B cell (primary cell): ENCODE measurements at places on chromosomes 3 and 15. TPM values are rescaled to one million over a fixed set of nuclear protein-coding genes. Genes with fewer than 3 reads are reported as not detected.

The NRG4 gene
- total RNA-seq, result 0.37 TPM in 1 of 2 replicates, not detected in the other

The HIGD2B gene
- 0.52 and 1.4 TPM in 2 replicates for total RNA-seq

DNA sequence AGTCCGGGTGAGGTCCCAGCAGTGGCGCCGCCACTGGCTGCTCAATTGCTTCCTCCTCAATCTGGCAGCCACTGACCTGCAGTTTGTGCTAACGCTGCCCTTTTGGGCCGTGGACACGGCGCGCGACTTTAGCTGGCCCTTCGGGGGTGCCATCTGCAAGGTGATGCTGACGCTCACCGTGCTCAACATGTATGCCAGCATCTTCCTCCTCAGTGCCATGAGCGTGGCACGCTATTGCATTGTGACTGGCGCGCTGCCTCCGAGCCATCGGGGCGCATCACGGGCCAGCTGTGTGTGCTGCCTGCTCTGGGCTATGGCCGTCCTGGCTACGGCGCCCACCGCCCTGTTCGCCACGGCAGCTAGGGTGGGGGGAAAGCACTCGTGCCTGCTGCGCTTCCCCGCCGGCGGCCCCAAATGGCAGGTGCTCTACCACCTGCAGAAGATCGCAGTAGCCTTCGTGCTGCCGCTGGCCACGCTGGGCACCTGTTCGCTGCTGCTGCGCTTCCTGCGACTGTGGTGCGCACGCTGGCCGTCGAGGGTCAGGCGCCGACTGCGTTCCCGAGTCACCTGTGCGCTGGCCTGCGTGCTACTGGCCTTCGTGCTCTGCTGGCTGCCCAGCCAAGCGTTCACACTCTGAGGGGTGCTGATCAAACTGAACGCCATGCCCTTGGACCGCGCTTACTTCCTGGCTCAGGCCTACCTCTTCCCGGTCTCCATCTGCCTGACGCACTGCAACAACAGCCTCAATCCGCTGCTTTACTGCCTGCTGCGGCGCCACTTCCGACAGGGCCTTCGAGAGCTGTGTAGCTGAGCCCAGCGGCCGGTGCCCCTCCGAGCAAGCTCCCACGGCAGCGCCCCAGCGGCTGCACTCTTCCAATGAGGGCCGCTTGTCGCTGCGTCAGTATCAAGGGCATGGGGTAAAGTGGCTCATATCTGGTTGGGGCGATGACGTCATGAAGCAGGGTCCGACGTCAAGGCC lies 20.3 kb upstream of the ADAMTS7 start:
- DNase-seq, result no peak

The ULK3 gene
- total RNA-seq, result 51.1 and 55.9 TPM in 2 replicates

The AADACL2 gene
- not detected in 2 replicates for total RNA-seq

GRCh38 chr15:51053571-51053970 lies 41.1 kb downstream of the TNFAIP8L3 start:
- DNase-seq, result no peak

The CATSPER2 gene
- 17.2 and 21.3 TPM in 2 replicates for total RNA-seq

DNA sequence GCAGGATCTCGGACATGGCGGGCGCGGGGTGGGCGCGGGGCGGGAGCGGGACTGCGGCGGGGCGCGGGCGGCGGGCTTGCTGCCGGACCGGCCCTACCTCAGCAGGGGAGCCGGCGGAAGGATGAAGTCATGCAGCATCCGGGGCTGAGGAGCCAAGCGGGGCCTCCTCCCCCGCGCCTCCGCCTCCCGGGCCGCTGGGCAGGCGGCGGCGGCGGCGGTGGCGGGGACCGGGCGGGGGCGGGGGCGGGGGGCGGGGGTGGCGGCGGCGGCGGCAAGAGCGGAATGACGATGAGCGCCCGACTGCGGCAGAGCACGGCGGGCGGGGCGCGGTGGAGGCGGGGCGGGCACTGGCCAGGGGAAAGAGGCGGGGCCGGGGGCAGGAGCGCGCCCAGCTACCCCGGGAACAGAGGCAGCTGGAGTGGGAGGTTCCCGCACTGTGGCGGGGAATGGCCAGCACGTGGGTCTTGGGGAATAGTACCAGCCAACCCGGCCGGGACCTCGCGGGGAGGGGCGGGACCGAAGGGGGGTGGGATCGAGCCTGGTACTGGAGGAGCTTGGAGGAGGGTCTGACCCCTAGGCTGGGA lies at the start of gene CAMK2N2:
TSS of gene CAMK2N2 (minus strand) at position 284 of the 584 bp plus-strand sequence. CDS start at position 16, 268 bp downstream.
- peak; percentile 52 for DNase-seq

- DNase-seq, result no peak
These were observed 16.7 kb downstream of the PDIA5 start for GRCh38 chr3:123083383-123084124.

DNA sequence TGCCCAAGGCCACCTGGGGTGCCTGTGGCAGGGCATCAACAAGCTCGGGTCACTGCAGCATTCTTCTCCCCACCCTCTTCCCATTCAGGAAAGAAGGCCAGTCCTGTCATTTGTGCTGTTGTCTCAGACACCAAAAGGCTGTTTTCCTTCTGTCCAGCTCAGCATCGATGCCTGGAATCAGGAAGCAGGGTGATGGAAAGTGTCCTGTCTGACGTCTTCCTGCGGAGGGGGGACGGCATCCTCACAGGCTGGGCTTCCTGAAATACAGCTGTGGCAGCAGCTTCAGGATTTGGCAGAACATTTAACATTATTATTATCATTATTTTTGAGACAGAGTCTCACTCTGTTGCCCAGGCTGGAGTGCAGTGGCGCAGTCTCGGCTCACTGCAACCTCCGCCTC lies 33.0 kb upstream of the ANKDD1A start:
- DNase-seq, result no peak

GRCh38 chr3:37099469-37099868 lies 74.9 kb downstream of the LRRFIP2 start:
- no peak for DNase-seq

The NCBP2 gene
- 93.4 and 95.0 TPM in 2 replicates for total RNA-seq

The C2CD4B gene
- not detected in 2 replicates for total RNA-seq

The NPAP1 gene
- not detected in 2 replicates for total RNA-seq

DNA sequence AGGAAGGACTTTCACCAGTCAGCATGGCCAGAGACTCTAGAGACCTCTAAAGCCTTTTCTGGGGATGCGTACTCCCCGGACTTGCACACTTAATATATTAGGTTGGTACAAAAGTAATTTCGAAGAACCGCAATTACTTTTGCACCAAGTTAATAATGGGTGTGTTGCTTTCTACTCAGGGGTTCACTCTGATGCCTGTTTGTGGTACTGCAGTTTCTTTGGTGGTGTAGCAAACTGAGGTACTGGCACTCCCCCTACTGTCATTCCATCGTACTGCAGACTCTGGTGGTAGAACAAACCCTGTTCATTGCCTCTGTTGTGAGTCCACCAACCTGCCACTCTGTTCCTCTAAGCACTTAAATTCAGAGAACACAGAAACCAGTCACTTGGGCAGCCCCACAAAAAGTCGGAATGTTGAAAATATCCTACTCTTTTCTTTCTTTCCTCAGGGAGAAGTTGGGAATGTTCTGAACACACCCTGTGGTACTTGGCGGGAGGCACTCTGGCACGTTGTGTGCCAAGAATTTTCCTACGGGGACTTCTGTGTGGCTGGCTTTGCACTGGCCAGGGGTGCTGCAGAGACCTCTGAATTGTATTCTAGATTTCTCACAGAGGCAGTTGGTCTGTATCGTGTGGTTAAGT lies 46.3 kb downstream of the GABRG3 start:
- DNase-seq, result peak; percentile 4

The LMAN1L gene
- total RNA-seq, result 1.1 and 1.2 TPM in 2 replicates

DNA sequence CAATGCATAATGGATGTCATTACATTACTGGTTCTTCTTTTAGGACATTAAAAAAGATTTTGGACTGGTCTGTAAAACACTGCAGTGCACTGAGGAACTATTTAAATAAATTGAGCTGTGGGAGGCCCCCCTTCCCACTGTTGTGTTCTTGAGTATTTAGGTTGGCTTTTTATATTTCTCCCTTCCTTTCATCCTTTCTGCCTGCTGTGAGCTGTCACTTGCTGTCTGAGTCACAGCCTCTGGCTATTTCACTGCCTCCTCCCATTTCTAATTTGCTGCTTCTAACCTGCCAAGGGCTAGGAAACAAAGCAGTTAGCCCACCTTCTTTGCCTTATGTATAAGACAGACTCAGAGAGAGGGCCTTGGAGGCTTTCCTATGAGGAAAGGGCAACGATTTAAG lies 89.0 kb upstream of the FNDC3B start:
- DNase-seq, result no peak

The AGTR1 gene
- not detected in 2 replicates for total RNA-seq

GRCh38 chr15:30979457-30979856 lies 12.0 kb downstream of the MTMR10 start:
- DNase-seq, result peak; percentile 41

DNA sequence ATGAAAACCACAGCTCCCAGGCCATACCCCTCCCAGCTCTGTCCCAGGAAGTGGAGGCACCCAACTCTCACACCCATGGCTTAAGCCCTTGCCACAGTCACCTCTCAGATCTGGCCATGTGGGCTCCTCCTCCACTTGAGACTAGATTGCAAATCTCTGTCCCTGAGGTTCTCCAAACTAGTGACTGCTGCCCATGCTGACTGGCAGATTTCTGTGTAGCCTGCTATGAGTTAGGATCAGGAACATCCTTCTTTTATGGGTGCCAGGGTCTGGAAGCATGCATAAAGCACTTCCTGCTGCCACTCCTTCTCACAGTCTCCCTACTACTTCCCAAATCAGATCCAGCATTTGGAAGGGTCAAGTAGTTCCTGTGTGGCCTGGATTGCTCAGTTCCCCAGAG lies 59.6 kb upstream of the GOLIM4 start:
- no peak for DNase-seq

DNA sequence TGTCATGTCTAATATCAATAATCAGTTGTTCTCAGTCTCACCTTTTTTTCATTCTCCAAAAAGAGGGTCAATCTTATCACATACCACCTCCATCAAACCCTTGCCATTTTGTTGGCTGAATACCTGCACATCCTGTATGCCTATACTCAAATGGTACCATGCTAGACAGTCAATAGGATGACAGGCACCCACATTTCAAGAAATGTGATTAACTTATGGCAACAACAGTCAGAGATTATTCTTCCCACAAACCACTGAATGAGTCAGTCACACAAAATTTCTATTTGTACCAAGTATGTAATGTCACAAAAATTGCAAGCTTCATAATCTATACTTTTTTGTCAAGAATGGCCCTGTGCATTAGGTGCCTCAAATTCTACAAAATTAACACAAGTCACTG lies 5.1 kb upstream of the SLC27A2 start:
- DNase-seq, result no peak

DNA sequence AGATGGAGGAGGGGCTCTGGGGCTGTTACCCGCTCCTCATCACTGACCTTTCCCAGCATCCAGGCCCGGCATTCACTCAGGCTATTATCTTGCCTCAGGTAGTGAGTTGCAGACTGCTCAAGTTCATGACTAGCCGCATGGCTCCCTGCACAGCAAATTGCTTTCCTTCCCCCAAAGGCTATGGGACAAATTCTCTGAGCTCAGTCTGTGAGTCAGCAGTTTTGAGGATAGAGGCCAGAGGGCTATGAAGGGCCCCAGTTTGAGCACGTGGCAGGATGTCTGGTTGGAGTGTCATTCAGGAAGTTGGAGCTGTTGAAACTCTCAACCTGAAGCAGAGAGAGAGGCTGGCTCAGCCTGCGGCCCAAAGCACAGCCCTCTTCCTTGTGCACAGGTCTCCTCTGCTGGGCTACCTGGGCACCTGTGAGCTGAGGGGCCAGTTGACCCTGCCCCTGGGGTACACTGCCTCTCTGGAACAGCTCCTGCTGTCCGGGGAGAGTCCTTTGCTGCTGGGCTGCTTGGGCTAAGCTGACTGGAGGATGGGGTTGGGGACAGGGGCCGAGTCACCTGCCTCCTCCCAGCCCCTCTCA lies 7.9 kb downstream of the FAH start:
- peak; percentile 33 for DNase-seq

The ISLR gene
- not detected in 2 replicates for total RNA-seq

- DNase-seq, result peak; percentile 81
These were observed 34.9 kb downstream of the PRKCD start for GRCh38 chr3:53195602-53196574.

DNA sequence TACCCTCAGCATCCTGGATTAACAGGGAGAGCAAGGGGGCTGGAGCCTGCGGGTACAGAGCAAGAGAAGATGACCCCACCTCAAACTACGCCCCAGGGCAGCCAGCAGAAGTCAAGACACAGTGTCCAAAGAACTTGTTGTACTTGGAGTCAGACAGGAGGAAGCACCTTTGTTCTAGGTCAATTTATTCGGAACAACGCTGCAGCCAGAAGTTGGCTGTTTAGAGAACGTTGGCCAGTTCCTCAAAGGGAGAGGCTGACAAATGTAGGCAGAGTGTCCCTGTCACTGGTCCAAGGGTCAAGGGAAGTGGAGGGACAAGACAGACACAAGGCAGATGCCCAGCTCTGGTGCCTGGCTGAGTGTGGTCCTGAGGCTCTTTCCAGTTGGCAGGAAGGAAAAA lies 32.1 kb upstream of the PIAS1 start:
- no peak for DNase-seq

DNA sequence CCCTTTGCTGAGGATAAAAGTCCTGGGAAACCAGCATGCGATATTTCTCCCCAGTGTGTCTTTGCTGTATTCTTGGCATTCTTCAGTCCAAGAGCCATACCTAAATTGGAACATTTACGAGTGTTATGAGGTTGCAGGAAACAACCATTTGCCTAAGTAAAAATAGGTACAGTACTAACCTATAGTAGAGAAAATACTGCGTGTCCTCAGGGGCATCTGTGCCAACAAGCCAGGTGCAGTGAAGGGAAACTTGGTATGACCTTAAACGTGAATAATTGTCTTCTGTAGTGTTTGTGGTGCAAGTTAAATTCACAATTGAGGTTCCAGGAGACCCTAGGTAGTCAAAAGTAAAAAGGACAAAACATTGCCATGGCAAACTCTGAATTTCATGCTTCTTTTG lies 12.2 kb downstream of the IL5RA start:
- DNase-seq, result no peak

GRCh38 chr15:43748376-43748775 lies 2.1 kb downstream of the PDIA3 start:
- DNase-seq, result peak; percentile 36

The C3orf20 gene
- total RNA-seq, result 0.27 and 0.34 TPM in 2 replicates

The ITIH1 gene
- total RNA-seq, result 0.53 TPM in 1 of 2 replicates, not detected in the other

- no peak for DNase-seq
These were observed 294.8 kb upstream of the STT3B start for GRCh38 chr3:31237887-31238286.
